Hepatic stellate cell (primary cell): ENCODE measurements at places on chromosomes 2 and 18.

DNA sequence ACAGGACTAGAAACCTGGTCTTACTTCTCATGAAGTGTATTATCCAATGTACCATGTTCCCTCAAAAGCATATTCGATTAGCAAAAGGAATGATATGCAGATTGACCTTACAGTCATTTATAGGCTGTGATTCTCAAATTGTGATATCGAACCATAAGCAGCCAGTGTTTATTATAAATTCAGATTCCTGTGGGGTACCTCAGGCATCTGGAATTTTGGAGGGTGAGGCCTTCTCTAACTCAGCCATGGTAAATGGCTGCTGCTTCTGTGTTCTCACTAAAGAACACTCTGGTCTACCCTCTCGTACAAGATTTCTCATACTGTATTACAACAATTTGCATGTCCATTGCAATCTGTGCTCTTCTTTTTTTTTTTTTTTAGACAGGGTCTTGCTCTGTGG lies 84.5 kb downstream of the PRPF40A start:
- DNase-seq: no peak

DNA sequence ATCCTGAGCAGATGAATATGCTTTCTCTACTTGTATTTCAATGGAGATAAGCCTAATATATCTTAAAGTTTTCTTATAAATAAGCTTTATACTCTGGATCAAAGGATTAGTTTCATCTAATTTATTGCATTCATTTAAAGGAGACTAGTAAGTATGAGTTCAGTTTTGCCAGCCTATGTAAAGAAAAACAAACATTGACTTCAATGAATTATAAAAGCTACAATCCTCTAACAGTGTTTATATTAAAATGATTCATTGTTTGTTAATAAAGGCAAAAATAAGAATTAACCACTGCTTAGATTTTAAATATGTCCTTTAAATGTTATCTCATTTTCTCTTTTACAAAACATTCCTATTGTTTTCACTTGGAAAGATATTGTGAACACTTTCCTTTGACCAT lies 566.0 kb downstream of the EPHA4 start:
- no peak for DNase-seq

GRCh38 chr2:119473621-119474370 lies 42.1 kb downstream of the TMEM37 start:
- no peak for DNase-seq

DNA sequence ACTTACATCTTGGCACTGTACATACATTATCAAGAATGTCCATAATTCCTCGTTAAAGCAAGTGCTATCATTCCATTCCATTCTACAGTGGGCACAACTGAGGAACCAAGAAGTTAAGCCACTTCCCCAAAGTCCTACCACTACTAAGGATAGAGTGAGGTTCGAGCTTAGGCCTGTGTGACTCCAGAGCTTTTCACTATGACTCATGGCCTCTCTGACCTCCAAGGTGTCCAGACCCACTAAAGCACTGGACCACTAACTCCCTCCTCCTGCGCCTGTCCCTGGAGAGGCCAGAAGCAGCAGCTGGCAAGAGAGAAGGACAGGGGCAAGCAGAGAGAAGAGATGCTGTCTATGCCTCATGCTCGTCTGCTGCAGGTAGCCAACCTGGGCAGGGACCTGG lies 117.0 kb downstream of the ZBTB7C start:
- DNase-seq: no peak

- DNase-seq: no peak
Observed at GRCh38 chr2:70141902-70142589, 48.8 kb downstream of the C2orf42 start.

GRCh38 chr2:173990970-173991819 lies 26.0 kb upstream of the SP3 start:
- DNase-seq: no peak

DNA sequence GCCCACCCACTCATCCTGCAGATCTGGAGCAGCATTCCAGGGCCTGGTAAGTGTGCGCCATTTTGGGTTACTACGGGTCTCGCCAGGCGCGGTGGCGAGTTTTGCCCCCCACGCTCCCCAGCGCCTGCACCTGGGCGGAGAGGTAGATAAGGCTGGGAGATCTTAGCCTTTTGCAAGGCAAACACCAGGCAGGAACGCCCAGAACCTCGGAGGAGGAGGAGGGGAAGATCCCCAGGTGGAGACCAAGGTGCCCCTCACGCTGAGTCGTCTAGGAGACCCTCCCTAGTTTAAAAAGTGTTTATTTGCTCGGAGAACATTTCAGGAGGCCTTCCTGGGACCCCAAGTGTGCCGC lies 365 bp upstream of the RAMP1 start:
- no peak for DNase-seq

DNA sequence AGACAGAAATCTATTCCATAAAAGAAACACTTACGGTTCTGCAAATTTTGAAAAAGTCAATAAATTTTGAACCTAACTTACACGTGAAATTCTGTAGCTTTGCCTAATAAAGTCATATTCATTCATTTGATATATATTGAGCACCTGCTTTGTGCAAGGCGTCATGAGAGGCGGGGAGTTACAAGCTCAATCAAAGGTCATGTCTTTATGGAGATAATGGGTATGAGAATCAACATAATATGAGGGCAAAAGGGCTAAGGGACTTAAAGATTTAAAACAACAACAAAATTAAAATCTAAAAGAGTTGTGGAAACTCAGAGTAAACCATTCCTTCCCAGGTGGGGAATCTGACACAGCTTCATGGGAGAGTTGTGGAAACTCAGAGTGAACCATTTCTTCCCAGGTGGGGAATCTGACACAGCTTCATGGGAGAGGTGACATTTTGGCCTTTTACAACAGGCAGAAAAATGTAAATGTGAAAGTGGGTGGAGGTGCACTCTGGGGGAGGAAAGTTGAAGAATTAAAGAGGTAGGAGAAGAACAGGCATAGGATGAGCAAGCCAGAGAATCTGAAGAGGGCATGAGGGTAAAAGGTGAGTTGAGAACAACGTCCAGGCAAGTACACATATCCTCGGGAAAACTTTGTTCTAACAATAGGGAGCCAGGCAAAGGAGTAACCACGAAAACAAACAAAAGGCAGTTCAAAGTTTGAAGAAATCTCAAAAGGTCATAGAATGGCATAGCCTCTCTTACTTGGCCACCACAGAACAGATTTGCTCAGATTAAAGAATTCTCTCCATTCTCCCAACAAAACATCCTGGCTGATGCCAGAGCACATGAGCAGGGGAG lies 49.5 kb upstream of the CD226 start:
- DNase-seq: no peak

- no peak for DNase-seq
Observed at GRCh38 chr2:60446413-60447267, 106.8 kb downstream of the BCL11A start.

DNA sequence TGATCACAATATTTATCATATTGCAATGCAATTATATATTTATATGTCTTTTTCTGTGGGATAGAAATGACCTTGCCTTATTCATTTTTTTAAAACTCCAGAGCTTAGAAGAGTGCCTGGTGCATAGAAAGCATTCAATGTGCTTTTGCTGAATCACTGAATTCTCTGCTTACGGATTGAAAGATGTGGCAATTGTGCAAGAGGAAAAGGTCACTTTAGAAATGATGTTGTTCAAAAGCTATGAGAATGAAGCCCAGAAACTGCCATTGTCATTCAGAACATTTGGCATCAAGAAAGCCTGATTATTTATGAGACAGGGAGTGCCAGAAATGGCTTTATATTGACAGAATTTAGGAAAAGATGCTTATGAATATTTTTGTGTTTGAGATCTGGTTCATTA lies 678.6 kb upstream of the CDH2 start:
- DNase-seq: no peak

DNA sequence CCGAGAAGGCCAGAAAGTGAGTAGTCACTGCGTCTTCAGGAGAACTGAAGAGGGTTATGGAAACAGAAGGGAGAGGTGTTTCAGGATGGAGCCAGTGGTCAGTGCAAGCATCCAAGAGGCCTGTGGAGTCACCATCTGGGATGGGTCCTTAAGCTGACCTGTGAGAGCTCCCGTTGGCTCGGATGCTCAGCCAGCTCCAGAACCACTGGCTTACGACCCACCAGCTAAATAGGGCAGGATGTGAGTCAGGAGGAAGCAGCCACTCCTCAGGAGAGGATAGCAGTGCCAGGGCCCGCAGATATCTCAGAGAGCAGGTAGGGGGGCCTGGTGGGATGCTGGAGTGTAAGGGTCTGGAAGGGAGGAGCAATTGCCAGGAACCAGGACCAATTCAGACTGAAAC lies 63.1 kb upstream of the B3GNT7 start:
- no peak for DNase-seq

GRCh38 chr2:28366496-28367282 lies 26.0 kb upstream of the FOSL2 start:
- DNase-seq: peak; percentile 53

DNA sequence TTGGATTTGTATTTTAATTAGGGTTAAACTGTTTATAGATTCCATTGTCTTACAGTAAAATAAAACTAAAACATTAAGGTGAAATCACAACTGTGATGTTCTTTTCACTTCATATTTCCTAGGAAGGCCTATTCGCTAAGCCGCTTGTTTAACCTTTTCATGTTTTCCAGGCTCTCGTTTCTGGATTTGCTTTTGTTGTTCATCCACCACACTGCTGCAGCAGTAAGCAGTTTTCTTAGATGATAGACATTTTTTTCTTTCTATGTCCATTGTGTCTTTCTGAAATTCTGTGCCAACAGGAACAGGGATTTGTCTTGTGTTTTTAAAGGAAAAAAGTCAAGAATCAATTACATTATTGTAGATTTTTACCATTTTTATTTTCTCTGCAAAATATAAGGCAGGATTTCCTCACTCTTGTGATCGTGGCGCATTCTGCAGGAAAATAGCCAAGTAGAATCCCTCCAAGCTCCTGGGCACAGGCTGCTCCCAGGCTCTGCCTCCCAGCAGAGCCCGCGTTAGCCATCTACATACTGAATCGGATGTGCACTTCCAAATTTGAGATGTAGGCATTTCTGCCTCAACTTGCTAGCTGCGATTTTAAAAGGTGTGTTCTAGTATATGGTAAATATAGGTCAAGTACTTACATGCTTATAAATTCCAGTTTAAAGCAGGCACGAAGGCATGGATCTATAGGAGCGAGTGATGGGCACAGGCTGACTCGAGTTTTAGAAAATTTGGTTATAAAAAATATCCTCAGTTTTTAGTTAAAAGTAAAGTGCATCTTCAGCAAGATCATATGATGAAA lies 10.2 kb downstream of the TSHZ1 start:
- no peak for DNase-seq

GRCh38 chr2:24019729-24020128 lies 9.8 kb downstream of the MFSD2B start:
- DNase-seq: no peak

GRCh38 chr2:161102770-161103450 lies 57.3 kb upstream of the TANK start:
- DNase-seq: peak; percentile 14

GRCh38 chr18:79587779-79588635 lies 91.6 kb upstream of the CTDP1 start:
- DNase-seq: no peak

- peak; percentile 65 for DNase-seq
Observed at GRCh38 chr2:205763708-205764211, 81.5 kb downstream of the NRP2 start.
